Sigmoid colon (tissue), 7 donors: ENCODE measurements at places on chromosomes 16 and 17. TPM values are rescaled to one million over a fixed set of nuclear protein-coding genes. Genes with fewer than 3 reads are reported as not detected.
A peak's percentile ranks its signal among the peaks of the same experiment; 100 is the strongest.

DNA sequence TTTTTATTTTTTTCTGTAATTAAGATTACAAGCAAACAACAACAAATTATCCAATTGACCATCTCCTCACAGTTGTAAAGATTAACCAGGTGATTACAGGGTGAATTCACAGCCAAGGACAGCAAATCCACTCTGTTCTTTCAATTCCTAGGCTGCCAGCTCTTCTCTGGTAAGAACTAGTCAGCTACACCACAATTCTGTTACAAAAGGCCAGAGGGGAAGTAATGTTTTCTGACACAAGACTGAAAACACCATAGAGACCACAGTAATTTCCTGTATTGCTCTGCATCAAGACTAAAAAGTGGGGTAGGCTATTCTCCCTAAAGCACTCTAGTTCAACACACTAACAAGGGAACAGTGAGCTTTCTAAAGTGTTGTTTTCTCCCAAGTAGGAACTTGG lies 10.6 kb downstream of the CA10 start:
- no peak for DNase-seq

- DNase-seq: no peak
Observed at GRCh38 chr16:11836650-11837244, 14.6 kb downstream of the RSL1D1 start.

DNA sequence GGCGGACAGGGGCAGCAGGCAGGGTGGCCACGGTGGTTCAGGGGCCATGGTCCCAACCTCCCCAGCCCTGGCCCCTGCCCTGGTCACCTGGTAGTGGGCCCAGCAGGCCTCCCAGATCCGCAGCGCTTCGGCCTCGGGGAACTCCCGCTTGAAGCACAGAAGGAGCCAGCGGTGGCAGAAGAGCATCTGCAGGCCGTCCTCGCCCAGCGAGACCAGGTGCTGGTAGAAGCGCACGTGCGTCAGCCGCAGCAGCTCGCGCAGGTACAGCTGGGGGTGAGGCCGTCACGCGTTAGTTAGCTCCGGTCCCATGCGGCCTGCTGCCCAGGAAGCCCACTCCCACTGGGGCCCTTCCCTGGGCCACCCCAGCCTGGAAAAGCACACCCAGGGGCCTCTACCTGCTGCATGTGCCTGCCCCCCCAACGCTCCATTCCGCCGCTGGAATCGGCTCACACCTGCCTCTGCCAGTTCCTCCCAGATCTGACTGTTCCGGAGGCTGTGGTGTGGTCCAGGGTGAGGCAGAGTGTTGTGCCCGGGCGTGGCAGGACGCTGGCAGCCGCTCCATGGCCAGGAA lies 90.8 kb downstream of the TBC1D16 start:
- peak; percentile 56 for DNase-seq

DNA sequence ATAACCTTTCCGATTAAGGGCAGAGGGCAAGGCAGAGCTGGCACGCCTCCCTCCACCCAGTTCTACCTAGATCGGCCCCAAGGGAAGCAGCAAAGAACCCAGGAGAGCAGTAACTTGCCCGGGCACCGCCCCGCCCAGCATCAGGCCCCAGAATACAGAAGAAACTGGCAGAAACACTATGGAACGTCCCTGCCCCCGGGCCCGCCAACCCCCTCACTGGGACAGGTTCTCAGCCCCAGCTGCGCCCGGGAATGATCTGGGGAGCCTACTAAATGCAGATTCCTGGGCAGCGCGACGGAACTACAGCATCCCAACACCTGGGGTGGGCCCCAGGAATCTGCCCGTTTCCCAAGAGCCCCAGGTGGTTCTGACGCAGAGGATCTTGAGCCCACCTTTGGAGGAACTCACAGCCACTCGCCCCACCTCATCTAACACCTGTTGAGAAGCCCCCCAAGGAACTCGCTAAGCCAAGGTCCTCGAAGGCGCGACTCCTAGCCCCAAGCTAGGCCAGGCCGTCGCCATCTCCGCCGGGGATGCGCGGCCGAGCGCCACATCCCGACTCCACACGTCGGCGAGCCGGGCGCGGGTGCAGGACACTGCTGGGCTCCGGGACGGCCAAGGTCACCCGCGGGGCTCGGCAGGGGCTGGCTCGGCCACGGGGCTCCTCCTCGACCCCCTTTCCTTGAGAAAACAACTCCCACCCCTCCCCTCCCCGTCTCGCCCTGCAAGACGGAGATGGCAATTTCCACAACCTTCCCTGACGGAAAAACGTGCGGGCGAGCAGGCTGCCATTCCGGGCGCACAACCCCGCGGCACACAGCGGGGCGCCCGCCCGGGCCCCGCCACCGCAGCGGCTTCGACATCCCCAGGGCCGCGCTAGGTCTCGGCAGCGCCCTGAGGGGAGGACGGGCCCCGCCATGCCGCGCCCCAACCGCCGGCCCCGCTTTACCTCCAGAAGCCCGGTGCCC lies 913 bp downstream of the CDIP1 start:
- peak; percentile 70 for DNase-seq

Gene PHOSPHO1
- polyA plus RNA-seq: not detected

- no peak for DNase-seq
Observed at GRCh38 chr17:33562792-33563191, 269.7 kb upstream of the ASIC2 start.

GRCh38 chr17:40938981-40939380 lies 1.5 kb upstream of the KRT23 start:
- DNase-seq: no peak

- DNase-seq: no peak
Observed at GRCh38 chr17:42759982-42760651, 910 bp upstream of the RAMP2 start.

DNA sequence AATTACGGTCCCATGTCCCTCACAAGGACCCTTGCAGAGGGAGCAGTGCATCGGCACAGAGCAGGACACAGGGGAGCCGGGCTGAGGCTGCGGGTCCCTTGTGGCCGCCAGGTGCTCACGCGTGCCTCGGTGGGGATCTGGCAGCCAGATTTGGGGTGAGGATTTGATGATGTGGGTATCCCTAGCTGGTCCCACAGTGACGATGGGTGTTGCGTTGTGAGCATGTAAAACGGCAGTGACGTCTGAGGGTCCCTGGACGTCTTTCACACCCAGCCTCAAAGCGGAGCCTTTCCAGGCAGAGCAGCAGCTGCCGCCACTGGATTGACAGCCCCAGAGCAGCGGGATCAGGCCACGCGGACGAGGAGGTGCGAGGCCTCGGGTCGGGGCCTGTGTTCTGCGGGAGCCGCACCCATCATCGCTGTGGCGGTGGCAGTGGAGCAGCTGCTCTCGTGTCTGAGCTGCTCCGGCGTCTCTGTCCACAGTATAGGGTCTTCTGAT lies 54.6 kb downstream of the WDR45B start:
- DNase-seq: no peak

Gene SLC2A4
- 0.60 TPM for polyA plus RNA-seq

GRCh38 chr17:66727634-66728570 lies 107.0 kb upstream of the CACNG5 start:
- peak; percentile 68 for DNase-seq

- DNase-seq: no peak
Observed at GRCh38 chr17:46038937-46039336, 39.9 kb downstream of the STH start.

GRCh38 chr17:56866496-56866895 lies 32.5 kb downstream of the DGKE start:
- no peak for DNase-seq

- no peak for DNase-seq
Observed at GRCh38 chr16:58862334-58863021, 128.4 kb upstream of the GOT2 start.

DNA sequence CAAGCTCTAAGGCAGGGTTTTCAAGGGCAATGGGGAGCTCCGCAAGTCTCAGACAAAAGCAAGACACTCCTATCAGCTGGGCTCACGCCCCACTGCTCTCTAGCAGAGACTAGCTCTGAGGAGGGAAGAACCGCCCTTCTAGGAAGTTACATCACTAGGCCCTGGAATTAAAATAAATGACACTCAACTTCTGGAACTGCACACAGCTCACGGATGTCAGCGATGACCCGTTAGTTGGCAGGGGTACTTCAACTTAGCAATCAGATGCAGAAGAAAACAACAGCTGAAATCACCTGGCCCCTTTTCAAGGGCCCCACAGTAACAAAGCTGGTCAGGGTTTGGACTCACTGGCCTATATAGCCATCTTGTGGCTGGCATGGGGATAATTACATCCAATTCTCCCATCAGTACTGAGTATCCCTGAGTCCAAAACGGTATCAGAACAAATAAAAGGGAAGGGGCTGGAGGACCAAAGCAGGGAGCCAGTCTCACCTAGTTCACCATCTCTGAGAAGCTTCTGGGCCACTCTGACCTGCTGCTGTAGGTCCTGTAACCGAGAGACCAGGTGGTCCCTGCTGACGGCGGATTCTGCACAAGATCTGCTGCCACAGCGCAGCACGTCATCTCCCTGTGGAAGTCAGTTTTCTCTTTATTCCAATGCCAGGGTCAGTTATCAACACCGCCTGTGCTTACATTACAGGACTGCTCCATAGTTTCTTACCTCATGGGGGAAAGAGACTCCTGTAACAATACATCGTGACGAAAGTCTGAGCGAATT lies 22.2 kb downstream of the SERPINF1 start:
- DNase-seq: peak; percentile 95

DNA sequence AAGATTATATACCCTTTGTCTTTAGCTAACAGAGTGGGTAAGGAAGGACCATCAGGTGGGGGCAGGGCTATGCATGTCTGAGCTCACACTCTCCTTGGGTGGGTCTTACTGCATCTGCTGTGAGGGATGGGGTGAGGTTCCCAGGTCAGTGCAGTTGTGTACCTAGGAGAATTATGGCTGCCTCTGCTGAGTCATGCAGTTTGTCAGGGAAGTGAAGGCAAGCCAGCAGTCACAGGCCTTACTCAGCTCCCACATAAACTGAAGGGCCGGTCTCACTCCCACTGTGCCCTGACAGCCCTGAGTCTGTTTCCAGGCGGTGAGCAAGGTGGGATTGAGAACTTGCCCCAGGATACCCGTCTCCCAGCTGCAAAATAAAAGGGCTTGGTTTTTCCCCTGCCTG lies 328.6 kb downstream of the MAP2K6 start:
- DNase-seq: no peak

DNA sequence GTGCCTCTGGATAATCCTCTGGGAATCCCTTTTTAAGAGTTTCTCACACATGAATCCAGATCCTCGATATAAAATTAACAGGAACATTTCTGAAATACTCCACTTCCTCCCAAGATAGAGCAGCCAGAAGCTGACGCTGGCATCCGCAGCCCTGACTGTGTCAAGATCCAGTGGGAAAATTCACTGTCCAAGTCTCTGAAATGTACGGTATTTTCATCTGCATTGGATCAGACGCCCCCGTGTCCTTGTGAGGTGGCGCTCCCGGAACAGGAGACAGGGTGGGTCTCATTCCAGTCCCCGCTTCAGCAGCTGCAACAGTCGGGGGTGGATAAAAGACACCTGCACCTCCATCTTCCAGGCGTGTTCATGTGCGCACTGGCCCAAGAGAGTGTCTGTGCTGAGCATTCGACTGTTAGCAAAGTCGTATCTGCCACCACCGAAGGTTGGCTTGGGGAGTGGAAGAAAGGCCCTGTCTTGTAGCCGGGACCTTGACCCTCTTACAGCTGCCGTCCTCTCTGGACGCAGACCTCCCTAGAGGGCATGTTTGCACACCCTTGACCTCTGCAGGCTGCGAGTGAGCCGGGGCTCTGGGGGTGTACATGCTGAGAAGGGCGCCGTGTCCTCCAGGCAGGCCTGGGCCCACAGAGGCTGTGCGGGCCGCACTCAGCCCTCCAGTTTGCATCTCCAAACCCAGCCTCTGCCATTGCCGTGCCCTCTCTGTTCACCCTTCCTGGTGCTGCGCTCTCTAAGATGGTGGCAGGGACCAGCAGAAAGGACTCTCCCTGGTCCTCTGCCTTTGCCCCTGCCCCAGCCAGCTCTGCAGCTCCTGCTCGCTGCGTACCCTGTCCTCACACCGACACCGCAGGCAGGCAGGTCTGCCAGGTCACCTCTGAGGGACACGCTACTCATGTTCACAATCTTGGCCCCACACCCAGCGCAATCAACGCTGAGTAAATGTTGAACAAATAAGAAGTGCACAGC lies 72.0 kb upstream of the CHMP6 start:
- peak; percentile 76 for DNase-seq

DNA sequence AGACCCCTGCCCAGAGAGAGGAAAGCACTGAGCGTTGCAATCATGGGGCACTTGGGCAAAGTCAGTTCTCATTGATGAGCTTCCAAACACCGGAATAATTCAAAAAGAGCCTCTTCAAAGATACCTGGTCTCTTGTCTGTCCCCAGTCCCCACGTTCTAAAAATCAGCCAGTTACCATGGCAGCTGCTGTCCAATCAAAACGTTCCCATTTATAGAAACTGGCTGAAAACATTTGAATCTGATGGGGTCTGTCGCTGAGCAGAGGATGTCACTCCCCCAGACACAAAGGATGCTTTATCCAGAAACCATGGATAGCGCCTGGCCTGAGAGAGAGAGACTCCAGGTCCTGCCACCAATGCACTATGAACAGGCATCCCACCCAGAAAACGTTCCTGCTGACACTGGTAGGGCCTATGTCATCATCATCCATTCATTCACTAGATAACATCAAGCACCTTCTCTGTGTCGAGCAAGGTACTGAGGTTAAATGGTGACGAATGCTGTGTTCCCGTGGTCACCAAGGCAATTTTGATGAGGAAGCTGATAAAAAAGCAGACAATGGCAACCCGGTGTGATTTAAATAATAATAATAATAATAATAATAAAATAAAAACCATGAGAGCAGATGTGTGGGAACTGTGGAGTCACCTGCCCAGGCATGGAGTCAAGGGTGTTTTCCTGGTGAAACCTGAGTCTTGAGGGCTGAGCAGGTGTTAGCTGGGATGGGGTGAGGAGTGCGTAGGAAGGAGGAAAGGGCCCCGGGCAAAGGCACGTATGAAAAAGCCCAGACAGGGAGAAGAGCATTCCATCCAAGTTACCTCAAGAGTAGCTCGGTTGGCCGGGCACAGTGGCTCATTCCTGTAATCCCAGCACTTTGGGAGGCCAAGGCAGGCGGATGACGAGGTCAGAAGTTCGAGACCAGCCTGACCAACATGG lies 19.0 kb upstream of the CALB2 start:
- no peak for DNase-seq

DNA sequence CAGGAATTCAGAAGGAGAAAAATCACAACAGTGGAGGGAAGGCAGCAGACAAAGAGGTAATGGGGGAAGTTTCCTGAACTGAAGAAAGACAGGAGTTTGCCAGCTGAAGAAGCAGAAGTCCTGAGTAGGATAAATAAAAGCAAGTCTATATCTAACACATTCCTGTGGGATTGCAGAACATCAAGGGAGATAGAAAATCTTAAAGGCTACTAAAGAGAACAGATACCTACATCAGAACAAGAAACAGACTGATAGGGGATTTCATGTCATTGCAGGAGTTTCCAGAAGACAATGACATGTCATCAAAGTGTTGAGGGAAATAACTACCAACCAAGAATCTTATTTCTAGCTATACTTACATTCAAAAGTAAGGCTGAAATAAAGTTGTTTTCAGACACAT lies 21.3 kb upstream of the CRYBA1 start:
- no peak for DNase-seq

- no peak for DNase-seq
Observed at GRCh38 chr16:4610011-4611005, 4.4 kb downstream of the UBALD1 start.

- peak; percentile 93 for DNase-seq
Observed at GRCh38 chr17:50397111-50397918, at the start of gene LRRC59. Gene LRRC59 (minus strand): TSS chr17:50397523. CDS start chr17:50397317, 206 bp downstream.

Gene EPN3
- 31.7 TPM for polyA plus RNA-seq

Gene PDE6G
- 4.4 TPM for polyA plus RNA-seq

Gene KCNJ2
- polyA plus RNA-seq: 2.4 TPM
